Activated CD4-positive, alpha-beta T cell treated with anti-CD3 and anti-CD28 coated beads, Interleukin-2, amount 10 ng/mL, durations not matched to agents 7 days and 5 days (primary cell): ENCODE measurements at places on chromosomes 7 and 10.
A peak's percentile ranks its signal among the peaks of the same experiment; 100 is the strongest.

- DNase-seq = no peak
Observed at GRCh38 chr10:79189853-79190435, 121.2 kb downstream of the ZMIZ1 start.

DNA sequence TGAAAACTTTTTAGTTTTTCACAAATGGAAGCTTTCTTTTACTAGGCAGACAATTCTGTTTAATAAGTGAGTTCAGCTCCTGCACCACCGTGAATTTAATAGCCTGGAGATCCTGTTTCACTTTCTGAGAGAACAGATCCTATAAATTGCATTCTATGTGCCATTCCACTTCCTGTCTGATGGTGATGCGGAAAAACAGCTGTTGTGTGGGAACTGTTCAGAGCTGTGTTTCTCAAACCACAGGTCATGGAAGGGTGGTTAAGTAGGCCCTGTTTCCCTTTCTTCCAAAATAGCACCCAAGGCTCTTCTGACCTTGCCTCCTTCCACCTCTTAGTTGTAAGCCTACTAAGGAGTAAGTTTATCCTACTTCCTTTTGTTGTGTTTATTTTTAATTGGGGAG, 97.2 kb upstream of the DKK1 start:
- DNase-seq = no peak

- DNase-seq = peak; percentile 56
Observed at GRCh38 chr10:97713826-97714400, 383 bp downstream of the MARVELD1 start.

DNA sequence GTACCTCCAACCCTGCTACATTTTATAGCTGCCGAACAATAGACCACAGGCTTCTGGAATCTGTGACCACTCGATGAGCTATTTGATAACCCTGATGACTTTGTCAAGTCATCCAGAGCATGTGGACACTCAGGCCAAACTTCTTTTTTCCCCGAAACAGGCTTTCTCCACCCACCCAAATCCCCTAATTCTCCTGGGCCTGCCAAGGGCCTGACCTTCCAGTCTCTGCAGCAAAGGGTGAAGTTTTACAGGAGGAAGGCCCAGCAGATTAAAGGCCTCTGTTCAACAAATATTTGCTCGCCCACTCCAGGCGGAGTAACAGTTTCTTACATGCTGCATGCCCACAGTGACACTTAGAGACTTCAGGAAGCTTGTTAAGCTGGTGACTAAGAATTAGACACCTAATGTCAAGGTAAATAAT, 2.0 kb downstream of the JCAD start:
- DNase-seq = no peak

DNA sequence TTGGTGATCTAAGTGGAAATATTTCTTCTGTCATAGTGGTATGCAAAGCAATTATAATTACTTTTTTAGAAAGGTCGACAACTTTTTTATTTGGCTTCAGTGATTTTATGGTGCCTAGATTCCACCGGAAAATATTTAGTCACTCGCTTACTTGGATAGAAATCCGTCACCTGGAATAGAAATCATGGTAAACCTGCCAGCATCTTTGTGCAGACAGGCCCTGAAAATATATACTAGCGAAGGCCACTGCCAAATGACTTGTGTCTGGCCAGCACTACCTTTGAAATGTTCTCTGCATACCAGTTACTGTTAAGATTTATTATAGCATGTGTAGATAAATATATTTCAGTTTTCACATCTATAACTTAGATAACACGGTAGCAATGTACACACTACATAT, 226.4 kb downstream of the AGMO start:
- DNase-seq = no peak

- DNase-seq = no peak
Observed at GRCh38 chr10:112282086-112282485, 1.1 kb upstream of the TECTB start.
